Globus pallidus (tissue), 1 donor: ENCODE measurements at places on chromosomes 5 and 9.

DNA sequence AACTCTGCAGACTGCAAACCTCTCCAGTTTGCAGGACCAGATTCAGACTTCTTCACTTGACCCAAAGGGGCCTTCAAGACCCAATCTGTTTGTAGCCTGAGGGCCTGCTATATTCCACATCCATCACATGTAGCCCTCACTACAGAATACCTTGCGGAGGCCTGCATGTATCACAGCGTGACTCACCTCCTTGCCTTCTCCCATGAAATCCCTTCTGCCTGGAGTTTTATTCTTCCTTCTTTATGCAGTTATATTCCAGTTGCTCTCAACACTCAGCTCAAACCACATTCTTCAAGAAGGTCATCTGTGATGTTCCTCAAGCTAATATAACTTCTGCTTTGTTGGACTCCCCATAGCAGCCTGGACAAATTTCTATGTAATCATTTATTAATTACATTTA lies 198.5 kb upstream of the PTGER4 start:
- no peak for DNase-seq

DNA sequence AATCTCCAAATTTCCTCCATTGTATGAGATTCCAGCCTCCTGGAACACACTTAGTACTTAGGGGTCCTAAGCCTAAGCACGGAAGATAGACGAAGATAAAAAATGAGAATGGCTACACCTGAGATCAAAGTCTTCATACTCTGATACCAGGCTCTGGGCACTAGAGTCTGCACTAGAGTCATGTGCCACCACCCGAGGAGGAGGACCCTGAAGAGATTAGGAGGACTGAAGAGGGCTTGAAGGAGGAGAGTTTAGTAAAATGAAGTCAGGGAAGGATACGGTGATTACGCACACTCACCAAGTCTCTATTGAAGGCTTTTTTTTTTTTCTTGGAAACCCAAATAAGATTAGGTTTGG lies 573 bp upstream of the SPATA24 start:
- no peak for DNase-seq

GRCh38 chr9:98457726-98458370 lies 202.4 kb upstream of the TBC1D2 start:
- no peak for DNase-seq

GRCh38 chr5:35771839-35772238 lies 84.9 kb upstream of the IL7R start:
- DNase-seq = no peak

- DNase-seq = no peak
Observed at GRCh38 chr5:3843706-3844105, 248.1 kb downstream of the IRX1 start.

GRCh38 chr9:127706836-127707241 lies at the start of gene CFAP157:
Gene CFAP157 (plus strand): TSS chr9:127706988. CDS start chr9:127707032, 44 bp downstream.
- no peak for DNase-seq

GRCh38 chr9:16029046-16029615 lies 476.3 kb downstream of the CCDC171 start:
- DNase-seq = no peak

- DNase-seq = no peak
Observed at GRCh38 chr5:113243349-113243664, 191.5 kb downstream of the TSSK1B start.
